ENCODE measurements at places on chromosomes 5 and 9.
A peak's percentile ranks its signal among the peaks of the same experiment; 100 is the strongest.

GRCh38 chr5:123087173-123088030 is 1.6 kb upstream of the PRDM6 start:
- DNase-seq: no peak

- DNase-seq: no peak
These were observed 2.1 kb upstream of the TRMO start for GRCh38 chr9:97924386-97924785.

DNA sequence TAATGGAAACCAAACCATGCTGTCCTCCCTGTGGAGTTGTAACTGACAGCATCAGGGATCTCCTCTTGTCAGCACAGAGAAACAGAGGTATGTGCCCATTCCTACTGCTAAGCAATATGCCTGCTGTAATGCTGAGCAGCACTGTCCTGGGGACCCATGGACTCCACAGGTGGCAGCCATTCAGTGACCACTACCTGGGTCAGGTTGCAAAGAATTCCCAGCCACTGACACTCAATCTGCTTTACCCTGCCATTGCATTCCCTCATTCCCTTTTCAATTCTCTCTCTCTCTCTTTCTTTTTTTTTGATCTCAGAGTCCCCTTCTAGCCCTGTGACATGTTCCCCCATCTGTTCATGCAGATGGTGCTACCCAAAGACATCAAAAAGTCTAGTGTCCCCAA is 104.1 kb downstream of the GABRB2 start:
- DNase-seq: no peak

DNA sequence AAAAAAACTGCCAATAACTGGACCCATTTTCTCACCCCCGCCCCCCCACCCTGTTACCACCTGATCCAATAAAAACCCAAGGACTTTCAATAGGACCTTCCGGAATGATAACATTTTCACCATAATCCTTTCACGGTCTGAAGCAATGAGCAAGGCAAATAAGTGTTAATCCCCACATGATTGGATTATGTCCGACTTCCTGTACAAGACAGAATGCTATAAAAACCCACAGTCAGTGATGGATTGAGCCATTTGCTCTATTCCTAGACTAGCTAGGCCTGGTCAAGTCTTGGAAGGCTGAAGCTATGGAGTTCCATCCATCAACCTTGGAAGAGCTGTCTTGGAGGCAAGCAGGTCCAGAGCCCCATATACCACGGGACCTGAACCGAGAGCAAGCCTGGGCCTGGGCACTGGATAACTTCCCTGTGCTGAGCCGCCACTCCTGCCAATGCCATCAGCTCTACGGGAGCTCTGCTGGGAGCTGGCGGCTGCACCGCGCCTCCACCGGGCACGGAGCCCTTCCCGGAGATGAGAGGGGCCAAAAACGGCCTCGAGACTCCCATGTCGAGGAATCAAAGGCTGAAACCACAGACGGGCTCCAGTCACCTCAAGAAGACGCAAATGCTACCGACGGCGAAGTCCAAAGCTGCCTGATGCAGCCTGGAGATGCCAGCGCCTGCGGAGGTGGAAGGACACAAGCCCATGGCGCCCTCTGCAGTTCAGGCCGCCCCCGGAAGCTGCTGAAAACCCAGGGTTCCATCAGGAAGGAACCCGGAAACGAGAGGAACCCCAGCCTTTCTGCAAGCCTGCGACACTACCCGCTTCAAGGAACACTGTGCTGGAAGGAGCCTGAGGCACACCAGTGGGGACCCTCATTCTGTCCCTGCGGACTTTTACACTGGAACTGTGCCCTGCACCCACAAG is 69.2 kb downstream of the ANXA2R start:
- no peak for DNase-seq

GRCh38 chr5:136666970-136667620 is 301.8 kb upstream of the TRPC7 start:
- DNase-seq: no peak

GRCh38 chr5:83026930-83027687 is 50.1 kb downstream of the TMEM167A start:
- DNase-seq: no peak

DNA sequence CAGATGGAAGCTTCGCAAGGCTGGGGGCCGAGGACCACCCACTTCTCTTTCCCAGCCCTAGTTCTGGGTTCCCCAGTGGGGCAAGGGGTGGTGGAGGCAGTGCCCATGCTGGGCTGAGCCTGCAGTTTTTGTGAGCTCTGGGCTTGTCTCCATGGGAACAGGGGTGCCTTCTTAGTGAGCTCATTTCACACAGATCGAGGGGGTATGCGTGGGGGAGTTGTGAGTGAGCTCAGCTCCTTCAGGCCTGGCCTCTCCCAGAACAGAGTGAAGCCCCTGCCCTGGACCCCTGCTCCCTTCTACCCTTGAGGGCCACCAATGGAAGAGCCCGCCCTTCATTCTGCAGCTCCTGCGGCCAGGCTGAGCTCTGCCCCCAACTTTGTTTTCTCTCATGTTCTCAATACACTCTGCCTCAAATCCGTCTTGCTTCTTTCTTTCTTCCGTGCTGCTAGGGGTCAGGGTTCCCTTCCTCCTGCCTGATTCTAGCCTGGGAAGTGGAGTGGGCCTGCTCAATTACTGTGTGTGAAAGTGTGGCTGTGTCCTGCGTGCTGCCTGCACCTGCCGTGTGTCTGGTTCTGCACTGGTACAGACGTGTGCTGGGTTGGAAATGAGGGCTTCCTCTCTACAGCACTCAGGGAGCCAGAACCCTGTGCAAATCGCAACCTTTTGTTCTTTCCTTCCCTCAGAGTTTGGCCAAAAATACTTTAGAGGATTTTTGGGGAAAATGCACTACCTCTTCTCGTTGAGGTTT is 9.0 kb upstream of the MYOZ3 start:
- no peak for DNase-seq

DNA sequence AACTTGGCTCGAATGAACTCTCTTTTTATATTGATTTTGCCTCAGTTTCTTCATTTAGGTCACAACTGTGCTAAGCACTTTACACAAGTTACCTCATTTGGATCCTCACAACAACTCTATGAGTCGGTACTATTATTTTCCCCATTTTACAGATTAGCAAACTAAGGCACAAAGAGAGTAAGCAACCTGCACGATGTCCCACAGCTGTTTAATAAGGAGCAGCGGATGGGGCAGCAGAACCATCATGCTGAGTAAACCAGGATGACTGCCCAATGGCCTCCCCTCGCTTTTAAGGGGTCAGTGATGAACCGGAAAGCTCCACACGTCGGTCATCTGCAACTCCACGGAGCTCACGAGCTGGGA is 607 bp downstream of the PRELID2 start:
- DNase-seq: no peak

DNA sequence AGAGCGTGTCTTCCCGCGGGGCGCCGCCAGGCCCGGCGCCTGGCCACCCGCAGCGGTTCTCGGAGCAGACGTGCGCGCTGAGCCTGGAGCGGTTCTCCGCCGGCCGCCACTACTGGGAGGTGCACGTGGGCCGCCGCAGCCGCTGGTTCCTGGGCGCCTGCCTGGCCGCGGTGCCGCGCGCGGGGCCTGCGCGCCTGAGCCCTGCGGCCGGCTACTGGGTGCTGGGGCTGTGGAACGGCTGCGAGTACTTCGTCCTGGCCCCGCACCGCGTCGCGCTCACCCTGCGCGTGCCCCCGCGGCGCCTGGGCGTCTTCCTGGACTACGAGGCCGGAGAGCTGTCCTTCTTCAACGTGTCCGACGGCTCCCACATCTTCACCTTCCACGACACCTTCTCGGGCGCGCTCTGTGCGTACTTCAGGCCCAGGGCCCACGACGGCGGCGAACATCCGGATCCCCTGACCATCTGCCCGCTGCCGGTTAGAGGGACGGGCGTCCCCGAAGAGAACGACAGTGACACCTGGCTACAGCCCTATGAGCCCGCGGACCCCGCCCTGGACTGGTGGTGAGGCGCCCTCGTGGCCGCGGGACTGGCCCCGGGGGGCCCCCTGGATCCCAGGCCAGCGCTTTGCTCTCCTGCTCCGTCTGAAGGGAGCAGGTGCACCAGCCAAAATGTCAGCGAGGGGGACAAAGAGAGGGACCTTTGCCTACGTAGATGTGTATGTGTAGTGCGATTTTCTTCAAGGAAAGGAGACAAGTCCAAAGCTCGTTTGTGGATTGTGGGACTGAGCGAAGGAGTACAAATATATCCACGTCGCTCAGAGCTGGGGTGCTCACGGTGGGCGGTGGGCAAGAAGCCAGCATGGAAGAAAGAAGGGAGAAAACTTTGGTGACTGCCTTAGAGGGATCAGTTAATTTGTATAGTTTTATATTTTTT is 19.5 kb downstream of the BTNL9 start:
- DNase-seq: no peak

DNA sequence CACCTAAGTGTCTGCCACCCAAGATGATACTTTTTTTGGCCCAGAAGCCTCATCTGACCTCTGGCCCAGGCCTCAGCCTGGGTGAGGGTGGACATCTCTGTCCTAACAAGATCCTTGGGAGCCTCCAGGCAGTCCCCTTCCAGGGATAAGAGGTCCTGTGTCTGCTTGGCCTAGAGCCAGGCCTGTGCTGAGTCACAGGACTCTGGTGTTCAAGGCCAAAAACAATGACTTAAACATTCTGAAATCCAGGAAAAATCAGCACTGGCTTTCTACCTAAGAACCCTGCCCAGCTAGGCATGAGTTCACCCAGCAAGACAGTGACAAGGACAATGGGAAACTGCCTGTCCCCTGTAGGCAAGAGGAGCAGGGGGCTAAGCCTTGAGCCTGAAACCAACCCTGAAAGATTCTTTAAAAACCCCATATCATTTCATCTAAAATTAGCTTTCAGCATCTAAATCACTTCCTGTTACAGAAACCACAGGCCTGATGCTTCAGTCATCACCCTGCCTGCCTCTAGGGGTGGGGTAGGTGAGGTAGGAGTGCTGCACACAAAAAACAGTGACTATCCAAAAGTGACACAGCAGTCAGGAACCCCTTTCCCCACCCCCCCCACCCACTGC is 29.9 kb downstream of the CSF2 start:
- peak; percentile 63 for DNase-seq

- no peak for DNase-seq
These were observed 16.4 kb downstream of the NNT start for GRCh38 chr5:43619380-43619779.

DNA sequence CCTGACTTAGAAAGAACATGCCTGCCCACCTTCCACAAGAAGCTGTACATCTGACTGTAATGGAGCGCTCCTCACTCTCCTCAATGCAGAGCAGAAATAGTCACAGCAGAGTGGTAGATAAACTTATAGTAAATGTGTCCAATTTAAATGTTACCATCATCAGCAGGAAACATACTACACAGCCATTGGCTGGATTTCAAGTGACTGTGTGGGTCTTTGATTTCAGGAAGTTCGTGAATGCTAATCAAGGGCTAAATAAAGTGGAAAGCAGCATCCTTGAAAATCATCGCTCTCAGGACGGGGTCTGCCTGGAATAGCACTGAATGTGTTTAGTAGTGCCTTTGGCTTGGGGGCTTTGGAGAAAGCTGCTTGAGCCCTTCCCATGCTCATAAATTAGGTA is 32.4 kb upstream of the CRHBP start:
- no peak for DNase-seq

DNA sequence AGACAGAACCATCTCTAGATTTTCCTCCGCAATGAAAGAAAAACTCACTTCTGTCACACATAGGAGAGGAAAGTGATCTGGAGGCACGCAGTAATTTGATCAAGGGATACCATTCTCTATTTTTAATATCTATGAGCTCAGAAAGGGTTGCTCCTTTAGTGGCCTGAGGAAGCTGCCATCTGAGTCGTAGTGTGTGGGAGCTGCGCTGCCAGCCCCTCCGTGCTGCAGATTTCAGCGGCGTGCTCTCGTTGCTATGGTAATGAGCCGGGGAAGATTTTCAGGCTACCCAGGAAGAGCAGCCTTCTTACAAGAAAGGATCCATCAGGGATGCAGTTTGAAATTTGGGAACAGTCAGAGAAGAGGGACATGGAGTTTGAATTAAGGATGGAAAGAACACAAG is 17.1 kb upstream of the GOLM1 start:
- DNase-seq: no peak

DNA sequence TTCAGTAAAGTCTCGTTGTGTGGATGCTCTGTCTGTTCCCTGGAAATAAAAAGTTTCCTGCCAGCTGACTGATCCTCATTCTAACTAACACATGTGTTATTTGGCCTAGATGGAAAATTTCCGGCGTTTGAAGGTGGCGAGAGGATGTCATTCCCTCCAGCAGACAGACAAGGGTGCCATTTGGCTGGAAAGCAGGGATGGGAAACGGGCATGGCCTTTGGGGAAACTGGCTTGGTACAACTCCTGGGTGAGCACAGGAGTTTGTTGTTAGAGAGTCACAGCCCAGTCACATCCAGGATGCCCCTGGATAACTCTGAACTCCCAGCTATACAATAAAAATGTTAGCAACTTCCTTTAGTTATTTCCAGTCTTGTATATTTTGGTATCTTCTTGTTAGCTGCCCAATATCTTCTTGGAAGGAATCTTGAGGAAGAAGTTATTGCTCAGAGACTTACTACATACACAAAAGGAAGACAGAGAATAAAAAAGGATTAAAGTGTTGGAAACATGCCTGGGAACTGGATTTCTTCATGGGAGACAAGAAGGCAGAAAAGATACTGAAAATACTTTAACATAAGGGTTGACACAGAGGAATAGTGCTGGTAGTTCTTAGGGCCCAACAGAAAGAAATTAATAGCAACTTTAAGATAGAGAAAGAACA is 41.9 kb downstream of the TEK start:
- no peak for DNase-seq

- no peak for DNase-seq
These were observed 83.7 kb downstream of the SERINC5 start for GRCh38 chr5:80172067-80172695.

GRCh38 chr5:41112486-41113455 is 41.6 kb upstream of the MROH2B start:
- DNase-seq: no peak

GRCh38 chr5:107786424-107786823 is 115.7 kb upstream of the EFNA5 start:
- no peak for DNase-seq

DNA sequence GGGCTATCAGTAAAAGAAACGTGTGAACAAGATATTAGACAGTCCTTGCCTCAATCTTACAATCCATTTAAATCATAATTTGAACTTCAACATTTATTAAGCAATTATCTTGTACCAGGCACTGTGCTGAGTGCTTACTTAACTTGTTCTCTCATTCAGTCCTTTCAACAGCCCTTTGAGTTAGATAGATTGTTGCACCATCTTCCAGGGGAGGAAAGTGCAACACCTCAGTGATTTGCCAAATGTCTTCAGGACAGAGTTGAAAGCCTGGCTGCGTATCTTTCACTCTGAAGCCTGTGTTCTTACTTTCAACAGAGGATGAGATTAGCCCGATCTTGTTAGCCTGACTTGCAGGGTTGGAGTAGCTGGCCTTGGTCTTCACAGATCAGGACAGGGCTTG is 34.2 kb upstream of the SUB1 start:
- DNase-seq: no peak

- DNase-seq: no peak
These were observed 344.1 kb downstream of the NR2F1-AS1 start for GRCh38 chr5:93236807-93237421.

- DNase-seq: no peak
These were observed 2.2 kb downstream of the SPIN1 start for GRCh38 chr9:88390371-88390990.

- DNase-seq: no peak
These were observed 21.7 kb upstream of the GLIS3 start for GRCh38 chr9:4321554-4321953.
